MM.1S (cell line): ENCODE measurements at places on chromosomes 4 and X.

DNA sequence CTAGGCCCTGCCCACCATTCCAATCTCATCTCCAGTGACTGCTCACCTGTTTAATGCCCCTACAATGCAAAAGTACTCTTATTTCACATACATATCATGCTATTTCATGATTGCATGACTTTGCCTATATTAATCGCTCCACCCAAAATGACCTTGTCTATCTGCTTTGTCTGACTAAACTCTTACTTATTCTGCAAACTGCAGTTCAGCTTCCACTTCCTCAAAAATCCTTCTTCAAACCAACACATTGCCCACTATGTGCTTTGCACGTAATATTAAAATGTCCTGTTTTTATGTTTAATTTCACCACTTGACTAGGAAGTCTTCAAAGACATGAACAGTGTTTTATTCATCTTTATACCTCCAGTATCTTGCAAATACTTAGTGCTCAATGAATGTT, 229.6 kb downstream of the OPHN1 start:
- H3K27ac ChIP-seq, result no peak overlapping the region
- no peak overlapping the region for H3K4me3 ChIP-seq
- no peak for DNase-seq
- no peaks in the 10 kb centered on the region for H3K36me3 ChIP-seq
- no peaks in the 10 kb centered on the region for H3K27me3 ChIP-seq
- H3K4me1 ChIP-seq, result no peaks in the 10 kb centered on the region

DNA sequence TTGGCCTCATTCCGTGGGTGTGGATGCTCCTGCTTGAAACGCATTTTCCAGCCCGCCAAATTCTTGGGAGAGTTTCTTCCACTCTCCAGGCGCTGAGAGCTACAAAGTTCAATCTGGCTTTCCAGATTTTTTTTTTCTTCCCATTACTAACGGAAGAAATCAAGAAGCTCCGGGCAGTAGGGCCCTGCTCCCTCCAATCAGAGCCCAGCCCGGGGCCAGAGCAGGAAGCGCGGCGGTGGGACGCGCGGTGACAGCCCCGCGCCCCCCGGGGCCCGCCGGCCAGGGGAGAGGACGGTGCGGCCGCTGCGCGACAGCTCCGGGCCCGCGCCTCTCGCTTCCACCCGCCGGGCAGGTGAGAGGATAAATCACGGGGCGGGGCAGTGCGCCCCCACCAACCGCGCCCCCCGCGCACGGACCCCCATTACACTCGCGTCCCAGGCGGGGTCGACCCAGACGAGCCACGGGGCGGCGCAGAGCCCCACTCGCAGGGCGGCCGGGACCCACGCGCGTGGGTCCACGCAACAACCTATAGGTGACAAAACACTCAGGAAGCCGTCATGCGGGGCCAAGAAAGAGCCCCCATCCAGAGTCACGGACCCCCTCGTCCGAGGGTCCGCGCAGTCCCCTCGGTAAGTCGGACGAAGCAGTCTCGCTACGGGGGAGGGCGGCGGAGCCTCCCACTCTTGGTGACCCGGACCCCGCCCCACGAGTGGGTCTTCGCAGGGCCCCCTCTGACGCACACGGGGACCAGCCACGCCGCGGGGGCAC, 868 bp downstream of the AFAP1 start:
- H3K4me3 ChIP-seq, result no peak overlapping the region
- peaks cover 66% of the 10 kb centered on the region for H3K27me3 ChIP-seq
- no peaks in the 10 kb centered on the region for H3K36me3 ChIP-seq
- no peak for DNase-seq
- H3K27ac ChIP-seq, result no peak overlapping the region

DNA sequence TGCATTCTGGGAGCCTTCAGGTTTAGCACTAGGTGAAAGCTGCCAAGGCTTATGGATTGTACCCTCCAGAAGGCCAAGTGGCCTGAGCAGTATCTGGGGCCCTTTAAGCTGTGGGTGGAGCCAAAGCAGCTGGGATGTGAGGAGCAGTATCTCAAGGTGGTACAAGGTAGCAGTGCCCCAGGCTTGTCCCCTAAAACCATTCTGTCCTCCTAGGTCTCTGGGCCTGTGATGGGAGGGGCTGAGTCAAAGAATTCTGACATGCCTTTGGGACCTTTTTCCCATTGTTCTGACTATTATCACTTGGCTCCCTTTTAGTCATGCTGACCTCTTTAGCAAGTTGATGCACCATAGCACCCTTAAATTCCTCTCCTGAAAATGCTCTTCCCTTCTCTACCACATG, 99.1 kb upstream of the TSPAN7 start:
- H3K27me3 ChIP-seq, result no peaks in the 10 kb centered on the region
- H3K4me1 ChIP-seq, result peaks cover 8% of the 10 kb centered on the region; the same call in 1 of the 2 replicates
- H3K27ac ChIP-seq, result no peak overlapping the region
- no peak overlapping the region for H3K4me3 ChIP-seq
- no peaks in the 10 kb centered on the region for H3K36me3 ChIP-seq
- no peak for DNase-seq

- H3K4me3 ChIP-seq, result no peak overlapping the region
- no peak overlapping the region for H3K27ac ChIP-seq
- DNase-seq, result peak; percentile 45
- H3K4me1 ChIP-seq, result 0 out of 2 replicates have a peak, but pooled peaks cover 7% of the 10 kb centered on the region
Measured at GRCh38 chrX:40468033-40468846, 112.5 kb upstream of the ATP6AP2 start.

- no peaks in the 10 kb centered on the region for H3K36me3 ChIP-seq
- H3K27me3 ChIP-seq, result no peaks in the 10 kb centered on the region
- no peak overlapping the region for H3K27ac ChIP-seq
- H3K4me3 ChIP-seq, result no peak overlapping the region
- DNase-seq, result no peak
Measured at GRCh38 chr4:158285429-158286216, 75.3 kb downstream of the TMEM144 start.

- no peaks in the 10 kb centered on the region for H3K4me1 ChIP-seq
- peaks cover 16% of the 10 kb centered on the region for H3K36me3 ChIP-seq
- no peak overlapping the region for H3K4me3 ChIP-seq
- no peak for DNase-seq
- H3K27ac ChIP-seq, result no peak overlapping the region
- no peaks in the 10 kb centered on the region for H3K27me3 ChIP-seq
Measured at GRCh38 chr4:40238700-40239548, 42.1 kb downstream of the RHOH start.

DNA sequence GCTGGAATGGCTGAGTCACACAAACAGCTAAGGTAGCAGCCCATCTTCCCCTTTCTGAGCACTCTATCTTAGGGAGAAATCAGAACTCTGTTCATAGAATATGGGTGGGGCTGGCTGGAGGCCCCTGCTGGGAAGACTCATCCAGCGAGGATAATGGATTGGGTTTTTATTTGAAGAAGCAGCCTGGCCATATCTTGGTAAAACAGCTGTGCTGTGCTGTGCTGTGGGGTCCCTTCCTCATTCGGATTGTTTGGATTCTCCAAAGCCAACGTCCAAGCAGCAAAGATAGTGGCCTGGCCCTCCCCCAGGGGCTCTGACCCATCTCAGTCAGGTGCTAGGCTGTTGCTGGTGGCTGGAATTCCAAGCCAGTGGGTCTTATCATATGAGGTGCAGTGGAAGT, 63.8 kb downstream of the ZNF718 start:
- H3K36me3 ChIP-seq, result no peaks in the 10 kb centered on the region
- H3K4me3 ChIP-seq, result no peak overlapping the region
- no peak overlapping the region for H3K27ac ChIP-seq
- H3K4me1 ChIP-seq, result no peaks in the 10 kb centered on the region
- H3K27me3 ChIP-seq, result no peaks in the 10 kb centered on the region
- no peak for DNase-seq

- no peak overlapping the region for H3K27ac ChIP-seq
- no peaks in the 10 kb centered on the region for H3K4me1 ChIP-seq
- DNase-seq, result no peak
- no peaks in the 10 kb centered on the region for H3K27me3 ChIP-seq
- H3K4me3 ChIP-seq, result no peak overlapping the region
- no peaks in the 10 kb centered on the region for H3K36me3 ChIP-seq
Measured at GRCh38 chrX:11269996-11270395, 23.2 kb upstream of the AMELX start.

DNA sequence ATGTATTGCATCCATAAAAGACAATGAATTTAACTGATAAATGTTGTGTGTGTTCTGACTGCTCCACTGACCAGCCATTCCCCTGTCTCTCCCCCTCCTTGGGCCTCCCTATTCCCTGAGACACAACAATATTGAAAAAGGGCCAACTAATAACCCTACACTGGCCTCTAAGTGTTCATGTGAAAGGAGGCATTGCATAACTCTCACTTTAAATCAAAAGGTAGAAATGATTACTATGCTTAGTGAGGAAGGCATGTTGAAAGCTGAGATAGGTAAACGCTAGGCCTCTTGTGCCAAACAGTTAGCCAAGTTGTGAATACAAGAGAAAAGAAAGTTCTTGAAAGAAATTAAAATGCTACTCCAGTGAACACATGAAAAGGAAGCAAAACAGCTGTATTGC, 152.7 kb downstream of the POU4F2 start:
- no peak overlapping the region for H3K27ac ChIP-seq
- no peaks in the 10 kb centered on the region for H3K4me1 ChIP-seq
- no peak for DNase-seq
- H3K27me3 ChIP-seq, result no peaks in the 10 kb centered on the region
- H3K4me3 ChIP-seq, result no peak overlapping the region
